Lung (tissue), 17 donors: ENCODE measurements at places on chromosomes 11 and 22.
A peak's percentile ranks its signal among the peaks of the same experiment; 100 is the strongest.

GRCh38 chr11:131672191-131672590 is 301.8 kb downstream of the NTM start:
- no peak for DNase-seq

DNA sequence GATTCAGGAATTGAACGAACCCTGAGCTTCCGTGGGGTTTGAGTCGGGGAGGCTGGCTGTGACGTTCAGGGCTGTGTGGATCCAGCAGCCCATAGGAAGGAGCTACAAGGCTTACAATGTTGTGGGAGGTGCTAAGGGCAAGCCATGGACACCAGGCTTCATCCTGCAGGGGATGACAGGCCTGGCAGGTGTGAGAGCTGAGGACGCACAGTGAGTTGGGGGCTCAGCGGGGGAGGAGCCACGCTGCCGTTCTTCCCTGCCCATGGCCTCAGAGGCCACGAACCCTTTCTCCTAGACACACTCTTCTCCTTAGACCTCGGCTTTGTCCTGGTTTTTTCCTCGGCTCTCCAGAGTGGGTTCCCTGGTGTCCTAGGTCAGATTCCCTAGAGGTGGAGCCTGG is 113.3 kb upstream of the SLC22A12 start:
- no peak for DNase-seq

- no peak for DNase-seq
Observed at GRCh38 chr11:26131406-26131805, 200.5 kb upstream of the ANO3 start.

DNA sequence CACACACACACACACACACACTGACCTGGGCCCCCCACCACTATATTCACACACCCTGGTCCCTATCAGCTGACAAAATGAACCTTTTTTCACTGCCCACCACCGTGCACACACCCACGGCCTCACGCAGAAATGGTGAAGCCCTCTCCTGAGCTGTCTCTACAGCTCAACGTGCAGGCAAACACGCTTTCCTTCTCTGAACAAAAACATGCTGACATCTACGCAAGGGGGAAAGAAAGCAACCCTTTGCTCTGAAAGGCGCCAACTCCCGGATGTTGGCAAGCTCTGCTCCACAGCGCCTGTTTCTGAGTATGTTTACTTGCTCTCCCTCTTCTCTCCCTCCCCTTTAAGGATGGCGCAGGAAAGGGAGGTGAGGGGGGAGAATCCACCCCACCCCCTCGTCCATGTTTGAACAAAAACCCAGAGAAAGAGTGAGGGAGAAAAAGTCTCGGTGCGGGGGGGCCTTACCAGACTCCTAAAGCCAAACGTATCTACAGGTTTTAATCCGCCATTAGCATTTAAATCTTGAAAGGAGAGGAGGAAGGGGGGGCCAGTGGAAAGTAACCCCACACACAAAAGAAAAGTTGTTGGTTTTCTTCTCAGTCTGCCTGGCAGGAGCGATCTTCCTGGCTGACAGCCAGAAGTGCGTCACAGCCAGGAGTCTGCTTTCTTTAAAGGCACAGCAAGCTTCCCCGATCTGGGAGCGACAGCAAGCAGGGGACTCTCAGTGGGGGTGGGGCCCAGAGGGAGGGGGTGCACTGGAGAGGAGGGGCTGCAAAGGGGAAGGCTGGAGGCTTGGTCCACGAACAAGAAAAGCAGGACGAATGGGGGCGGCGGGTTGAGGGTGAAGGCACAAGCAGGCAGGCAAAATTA is 39.6 kb downstream of the NUMA1 start:
- DNase-seq = peak; percentile 99

DNA sequence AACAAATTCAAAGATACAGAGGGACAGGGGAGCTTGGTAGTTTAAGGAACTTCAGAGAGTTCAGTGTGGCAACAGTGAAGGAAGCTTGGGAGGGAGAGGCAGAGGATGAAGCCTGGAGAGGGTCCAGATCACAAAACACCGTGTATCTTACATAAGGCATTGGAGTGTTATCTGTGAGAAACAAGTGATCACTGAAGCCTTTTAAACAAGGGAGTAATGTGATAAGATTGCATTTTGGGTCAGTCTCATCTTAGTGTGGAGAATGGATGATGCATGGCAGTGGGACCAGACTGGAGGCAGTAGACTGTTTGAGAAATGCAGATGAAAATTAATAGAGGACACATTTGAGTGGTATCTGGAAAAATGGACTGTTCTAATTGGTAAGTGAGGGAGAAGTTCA is 79.4 kb downstream of the EXT2 start:
- no peak for DNase-seq

GRCh38 chr11:12259956-12260355 is 117.4 kb upstream of the PARVA start:
- no peak for DNase-seq

DNA sequence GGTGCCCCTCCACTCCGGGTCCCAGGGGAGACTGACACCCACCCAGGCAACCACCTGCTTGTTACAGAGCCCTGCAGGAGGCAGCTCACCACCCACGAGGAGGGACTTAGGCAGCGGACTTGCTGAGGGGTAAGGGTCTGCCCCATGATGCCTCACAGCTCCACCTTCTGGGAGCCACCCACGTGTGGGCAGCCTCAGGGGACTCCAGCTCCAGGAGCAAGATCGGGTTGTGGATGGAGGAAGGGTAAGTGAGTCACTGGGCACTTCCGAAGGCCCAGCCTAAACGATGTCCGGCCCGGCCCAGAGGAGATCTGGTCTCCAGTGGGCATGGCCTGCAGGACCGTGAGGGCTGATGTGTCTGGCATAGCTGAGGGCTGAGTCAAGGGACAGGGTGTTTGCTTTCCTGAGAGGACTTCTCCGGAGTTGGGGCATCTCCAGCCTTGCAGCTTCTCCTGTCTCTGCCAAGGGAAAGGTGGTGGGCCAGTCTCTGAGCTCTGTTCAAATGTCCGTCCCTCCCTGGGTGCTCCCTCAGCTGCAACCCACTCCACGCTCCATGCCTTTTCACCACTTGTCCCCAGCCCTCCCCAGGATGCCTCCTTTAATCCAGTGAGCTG is 32.3 kb upstream of the P2RY2 start:
- no peak for DNase-seq

DNA sequence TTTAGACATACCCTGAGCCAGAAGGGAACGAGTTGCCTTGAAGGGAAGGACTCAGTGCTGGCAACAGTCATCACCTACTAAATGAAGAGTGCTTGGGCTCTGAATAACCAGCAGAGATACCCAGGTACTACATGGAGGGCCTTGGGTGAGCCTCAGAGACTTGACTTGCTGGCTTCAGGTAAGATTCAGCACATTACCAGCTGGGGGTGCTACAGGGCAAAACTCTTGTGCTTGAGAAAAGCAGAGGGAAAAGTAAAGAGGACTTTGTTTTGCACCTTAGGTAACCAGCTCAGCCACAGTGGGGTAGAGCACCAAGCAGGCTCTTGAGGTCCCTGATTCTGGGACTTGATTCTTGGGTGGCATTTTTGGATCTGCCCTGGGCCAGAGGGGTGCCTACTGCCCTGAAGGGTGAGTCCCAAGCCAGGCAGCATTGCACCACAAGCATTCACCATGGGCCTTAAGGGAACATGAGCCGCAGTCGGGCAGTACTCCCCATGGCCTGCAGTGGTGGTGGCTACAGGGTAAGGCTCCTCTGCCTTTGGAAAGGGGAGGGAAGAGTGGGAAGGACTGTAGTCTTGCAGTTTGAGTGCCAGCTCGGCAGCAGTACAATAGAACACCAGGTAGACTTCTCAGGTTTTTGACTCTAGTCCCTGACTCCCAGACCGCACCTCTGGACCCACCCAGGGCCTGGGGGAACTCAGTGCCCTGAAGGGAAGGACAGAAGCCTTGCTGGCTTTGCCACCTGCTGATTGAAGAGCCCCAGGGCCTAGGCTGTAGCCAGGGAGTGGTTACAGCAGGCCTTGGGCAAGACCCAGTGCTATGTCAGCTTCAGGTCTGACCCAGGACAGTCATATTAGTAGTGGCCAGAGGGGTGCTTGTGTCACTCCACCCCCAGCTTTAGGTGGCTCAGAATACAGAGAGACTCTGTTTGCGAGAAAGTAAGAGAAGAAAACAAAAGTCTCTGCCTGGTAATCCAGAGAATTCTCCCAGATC is 22.7 kb upstream of the PLEKHA7 start:
- no peak for DNase-seq

- DNase-seq = peak; percentile 70
Observed at GRCh38 chr11:119375337-119376196, 5.9 kb downstream of the USP2 start.

DNA sequence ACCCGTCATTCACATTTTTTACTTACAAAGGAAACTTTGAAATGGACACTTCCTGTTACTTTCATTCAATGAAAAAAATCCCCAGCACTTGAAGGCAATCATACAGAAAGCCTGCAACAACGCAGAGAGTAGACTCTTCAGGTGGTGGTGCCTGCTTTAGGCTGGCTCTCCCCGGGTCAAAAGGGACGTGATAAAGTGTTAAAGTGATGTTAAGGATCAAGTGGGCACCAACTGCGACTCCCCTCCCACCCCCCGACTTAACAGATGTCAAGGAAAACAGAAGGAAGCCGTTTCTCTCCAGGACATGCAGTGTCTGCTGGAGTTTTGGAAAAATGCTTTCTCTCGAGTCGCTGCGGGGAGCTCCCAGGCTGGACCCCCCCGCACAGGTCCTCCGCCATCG is 414 bp upstream of the PNPLA3 start:
- no peak for DNase-seq

- DNase-seq = no peak
Observed at GRCh38 chr11:134471087-134471715, 59.2 kb upstream of the B3GAT1 start.

- DNase-seq = no peak
Observed at GRCh38 chr11:78392854-78393253, 24.8 kb downstream of the GAB2 start.

DNA sequence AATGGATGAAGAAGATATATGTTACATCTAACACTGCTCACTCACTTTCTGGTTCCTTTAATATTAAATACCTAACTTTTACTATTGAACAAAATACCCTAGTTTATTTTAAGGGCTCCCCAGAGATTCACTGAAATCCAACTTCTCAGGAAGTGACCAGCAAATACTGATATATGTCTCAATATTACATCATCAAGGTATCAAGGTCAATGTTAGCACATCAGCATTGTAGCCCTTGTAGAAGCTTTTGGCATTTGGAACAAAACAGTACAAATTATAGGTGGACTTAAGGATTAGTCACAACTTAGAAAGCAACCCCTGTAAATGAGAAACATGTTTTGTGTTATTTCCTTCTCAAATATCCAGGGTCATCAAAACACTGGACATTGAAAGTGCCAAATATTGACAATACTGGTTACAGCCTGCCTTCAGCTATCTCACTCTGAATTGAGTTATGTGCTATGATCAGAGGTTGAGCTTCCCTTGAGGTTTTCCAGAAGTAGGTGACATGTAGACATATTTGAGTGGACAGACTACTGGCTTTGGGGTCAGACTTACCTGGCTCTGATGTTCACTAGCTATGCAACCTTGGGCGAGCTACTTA is 1.9 kb upstream of the ATL3 start:
- no peak for DNase-seq

DNA sequence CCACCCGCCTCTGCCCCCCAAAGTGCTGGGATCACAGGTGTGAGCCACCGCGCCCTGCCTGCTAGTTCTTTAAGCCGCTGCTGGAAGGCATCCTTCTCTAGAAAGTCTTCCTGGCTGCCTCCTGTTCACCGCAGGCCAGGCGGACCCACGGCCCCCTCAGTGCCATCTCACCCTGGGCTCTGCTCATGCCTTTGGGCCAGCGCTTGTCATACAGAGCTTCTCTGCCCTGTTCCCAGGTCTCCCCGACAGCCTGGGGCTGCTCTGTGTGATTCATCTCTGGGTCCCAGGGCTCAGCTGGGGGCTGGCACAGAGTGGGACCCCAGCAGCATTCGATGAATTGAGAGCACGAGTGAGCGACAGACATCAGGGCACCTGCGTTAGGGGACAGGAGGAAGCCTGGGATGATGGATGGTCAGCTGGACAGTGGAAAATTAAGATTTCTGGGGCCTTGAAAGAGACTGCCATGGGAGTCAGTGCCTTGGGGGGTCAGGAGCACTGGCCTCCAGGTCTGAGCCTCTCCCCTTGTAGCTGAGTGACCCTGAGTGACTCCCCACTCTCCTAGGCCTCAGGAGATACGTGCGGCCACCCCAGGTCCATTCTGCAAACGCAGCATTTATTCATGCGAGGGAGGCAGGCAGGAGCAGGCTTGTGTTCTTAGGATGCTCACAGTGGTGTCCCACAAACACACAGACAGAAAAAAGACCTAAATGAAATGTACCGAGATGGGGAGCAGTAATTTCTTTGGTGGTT is 23.3 kb upstream of the PRR5 start:
- no peak for DNase-seq

- no peak for DNase-seq
Observed at GRCh38 chr11:19935507-19935906, 222.9 kb downstream of the NAV2 start.

DNA sequence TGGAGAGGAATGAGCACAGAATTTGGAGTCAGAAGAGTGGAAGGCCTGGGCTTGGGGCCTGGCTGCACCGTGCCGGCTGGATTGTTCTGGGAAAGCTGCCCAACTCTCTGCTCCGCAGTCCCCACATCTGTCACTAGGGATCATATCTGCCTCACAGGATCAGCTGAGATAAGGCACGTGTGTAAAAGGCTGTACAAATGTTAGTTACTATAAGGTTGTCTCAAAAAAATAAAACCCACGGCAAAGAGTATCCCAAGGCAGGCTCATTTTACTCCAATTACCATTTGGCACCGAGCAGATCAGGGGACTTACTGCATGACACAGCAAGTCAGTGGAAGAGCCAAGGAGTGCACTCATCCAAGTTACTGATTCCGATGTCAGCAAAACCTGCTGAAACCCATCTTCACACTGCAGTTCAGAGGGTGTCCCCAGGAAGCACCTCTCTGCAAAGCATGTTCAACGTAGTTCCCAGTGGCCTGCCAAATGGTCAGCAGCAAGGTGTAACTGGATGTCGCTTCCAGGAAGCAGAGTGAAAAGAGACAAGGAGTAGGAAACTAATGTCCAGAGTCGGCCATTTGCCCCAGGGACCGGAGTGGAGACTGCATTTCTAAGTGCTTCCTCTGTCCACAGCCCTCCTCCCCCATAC is 18.1 kb upstream of the MRTFA start:
- peak; percentile 80 for DNase-seq

DNA sequence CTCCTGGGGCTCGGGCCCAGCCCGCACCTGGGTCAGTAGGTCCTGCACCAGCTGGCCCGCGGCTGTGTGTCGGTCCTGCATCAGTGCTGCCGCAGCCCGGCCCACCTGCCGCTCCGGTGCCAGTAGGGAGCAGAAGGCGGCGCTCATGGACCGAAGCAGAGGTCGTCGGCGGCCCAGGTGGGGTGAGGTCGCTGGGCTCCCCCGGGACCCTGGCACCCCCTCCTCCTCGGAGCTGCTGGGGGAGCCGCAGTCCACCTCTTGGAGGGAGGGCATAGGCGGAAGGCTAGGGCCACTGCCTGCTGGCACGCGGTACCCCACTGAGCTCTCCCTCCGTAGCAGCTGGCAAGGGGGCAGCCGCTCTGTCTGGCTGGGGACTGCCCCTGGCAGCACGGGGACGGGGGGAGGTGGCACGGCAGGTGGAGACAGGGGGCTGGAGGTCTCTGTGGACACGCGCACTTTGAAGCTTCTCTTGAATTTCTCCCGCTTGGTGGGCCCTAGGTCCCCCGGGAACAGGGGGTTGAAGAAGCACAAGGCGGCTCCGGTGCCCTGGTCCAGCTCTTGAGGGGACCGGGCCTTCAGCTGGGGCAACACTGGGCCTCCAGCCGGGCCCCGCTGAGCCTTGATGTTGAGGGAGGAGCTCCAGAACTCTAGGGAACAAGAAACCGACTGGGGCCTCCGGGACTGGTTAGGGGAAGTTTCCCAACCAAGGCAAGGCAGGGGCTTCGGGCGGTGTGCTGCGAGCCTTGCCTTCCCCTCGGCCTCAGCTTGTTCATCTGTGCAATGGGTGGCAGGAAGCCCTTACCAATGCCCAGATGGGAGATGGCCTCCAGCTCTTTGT is 1.4 kb downstream of the RIN1 start:
- no peak for DNase-seq

GRCh38 chr11:93603225-93604007 is 58.1 kb upstream of the CEP295 start:
- DNase-seq = no peak
